ENCODE measurements at places on chromosomes 4 and X. TPM values are rescaled to one million over a fixed set of nuclear protein-coding genes. Genes with fewer than 3 reads are reported as not detected.

GRCh38 chr4:182409271-182409670 lies 166.1 kb downstream of the TENM3 start:
- DNase-seq = no peak

DNA sequence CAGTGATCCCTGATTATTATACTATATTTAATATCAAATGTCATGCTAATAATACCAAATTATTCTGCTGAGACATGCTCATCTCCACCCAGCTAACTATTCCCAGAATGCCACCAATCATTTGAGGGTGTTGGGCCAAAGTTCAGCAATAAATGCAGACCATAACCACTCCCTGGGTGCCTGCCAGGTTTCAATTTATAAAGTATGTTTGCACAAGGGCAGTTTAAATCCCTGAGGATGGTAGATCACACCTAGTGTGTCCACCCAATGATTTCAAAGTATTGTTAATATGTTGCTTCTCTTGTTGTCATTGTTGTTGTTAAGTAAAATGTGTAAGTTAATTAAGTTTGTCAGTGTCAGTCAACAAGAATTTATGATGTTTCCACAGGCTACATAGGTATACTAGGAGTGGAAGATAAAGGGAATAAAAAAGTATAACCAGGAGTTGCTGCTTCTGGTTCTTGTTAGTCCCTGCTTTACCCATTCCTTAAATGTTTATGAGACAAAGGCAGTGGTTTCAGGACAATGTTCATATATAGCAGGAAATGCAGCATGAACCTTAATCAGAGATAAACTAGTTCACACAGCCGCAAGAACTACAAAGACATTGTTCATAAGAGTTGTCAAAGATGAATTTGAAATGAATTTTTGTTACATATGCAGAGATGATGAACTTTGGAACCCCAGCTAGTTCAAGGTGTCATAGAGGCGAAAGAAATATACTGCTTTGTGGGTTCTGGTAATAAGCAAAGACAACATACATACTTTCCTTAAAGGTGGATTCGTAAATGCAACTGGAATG lies 25.5 kb downstream of the HPGD start:
- no peak for DNase-seq

- no peak for DNase-seq
Measured at GRCh38 chrX:2547736-2548135, 47.0 kb upstream of the DHRSX start.

DNA sequence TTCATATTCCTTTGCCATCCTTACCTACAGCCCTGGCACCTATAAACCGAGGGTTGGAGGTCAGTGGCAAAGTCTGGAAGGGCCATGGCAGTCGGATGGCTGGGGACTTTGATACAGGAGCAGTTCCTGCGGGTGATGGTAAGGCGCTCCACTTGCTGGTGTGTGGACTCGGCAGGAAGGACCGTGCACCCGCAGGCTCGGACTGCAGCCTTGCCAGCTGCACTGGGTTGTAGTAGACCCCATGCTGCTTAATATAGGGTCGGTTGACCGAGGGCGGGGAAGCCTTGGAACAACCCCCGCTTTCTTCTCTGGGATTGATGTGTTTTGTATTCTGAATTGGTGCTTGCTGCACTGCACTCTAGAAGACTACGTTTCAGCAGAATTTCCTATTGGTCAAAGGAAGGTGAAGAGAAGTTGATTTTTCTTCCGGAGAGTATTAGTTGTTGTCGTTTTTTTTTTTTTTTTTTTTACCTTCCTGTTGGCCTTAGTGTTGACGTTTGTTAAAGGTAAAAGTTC lies 638 bp downstream of the BLTP1 start:
- peak; percentile 6 for DNase-seq

DNA sequence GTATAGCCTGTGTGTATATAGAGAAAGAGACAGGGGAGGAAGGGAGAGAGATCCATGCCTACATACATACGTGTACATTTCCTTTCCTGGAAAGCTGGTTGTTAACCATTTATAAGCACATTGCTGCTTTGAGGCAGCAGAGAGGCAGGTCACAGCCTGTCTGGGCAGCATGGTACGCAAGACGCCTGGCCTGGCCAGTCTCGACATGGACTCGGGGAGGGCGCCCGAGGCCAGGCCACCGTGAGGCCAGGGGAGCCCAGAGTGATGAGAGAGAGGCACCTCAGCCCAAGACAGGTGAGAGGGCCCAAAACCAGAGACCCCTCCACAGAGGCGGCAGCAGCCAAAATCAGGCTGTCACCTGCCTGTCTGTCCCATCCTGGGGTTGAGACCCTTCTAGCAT lies 3.9 kb downstream of the TREX2 start:
- no peak for DNase-seq

DNA sequence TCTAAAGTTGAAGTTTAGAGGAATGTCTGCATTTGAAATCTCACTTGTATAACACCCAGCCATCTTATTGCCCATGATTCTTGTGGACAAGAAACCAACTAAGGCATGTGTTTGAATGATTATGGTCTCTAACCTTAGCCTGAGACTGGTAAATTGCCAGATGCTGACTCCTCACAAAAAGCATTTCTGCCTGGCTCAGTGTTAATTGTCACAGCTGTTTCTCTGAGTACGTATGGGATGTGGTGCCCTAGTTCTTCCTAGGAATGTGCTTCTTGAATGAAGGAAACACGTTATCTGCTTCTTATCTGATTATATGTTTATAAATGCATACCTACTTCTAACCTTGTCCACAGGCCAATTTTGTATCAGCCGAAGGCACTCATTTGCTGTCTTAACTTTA lies 63.1 kb upstream of the NDP start:
- DNase-seq = no peak

DNA sequence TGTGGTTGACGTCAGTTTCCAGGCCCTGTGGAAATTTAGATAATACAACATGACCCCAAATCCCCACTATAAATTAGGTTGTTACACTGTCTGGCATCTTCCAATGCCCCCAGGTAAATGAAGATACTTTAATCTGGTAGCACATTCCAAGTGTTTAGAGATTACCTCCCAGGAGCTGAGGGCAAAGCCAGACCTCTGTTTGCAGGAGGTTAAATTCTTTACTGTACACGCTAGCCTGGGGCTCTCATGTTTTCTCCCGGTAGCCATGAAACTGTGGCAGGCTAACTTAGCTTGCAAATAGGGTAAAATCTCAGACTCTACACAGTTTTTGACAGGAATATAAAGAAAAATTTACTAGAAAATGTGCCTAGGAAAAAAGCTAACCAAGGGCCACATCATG lies 450.0 kb downstream of the PDGFC start:
- no peak for DNase-seq

GRCh38 chr4:132662456-132662855 lies 486.6 kb upstream of the PCDH10 start:
- DNase-seq = no peak

GRCh38 chr4:95141361-95141760 lies 383.6 kb downstream of the BMPR1B start:
- no peak for DNase-seq

- DNase-seq = no peak
Measured at GRCh38 chrX:148382983-148383382, 117.4 kb upstream of the AFF2 start.

- no peak for DNase-seq
Measured at GRCh38 chrX:6986915-6987314, 160.6 kb upstream of the STS start.

- DNase-seq = peak; percentile 43
Measured at GRCh38 chrX:93673869-93674271, at the start of gene FAM133A. FAM133A (plus strand) TSS chrX:93674206; CDS start chrX:93709420, 35,214 bp downstream.

DNA sequence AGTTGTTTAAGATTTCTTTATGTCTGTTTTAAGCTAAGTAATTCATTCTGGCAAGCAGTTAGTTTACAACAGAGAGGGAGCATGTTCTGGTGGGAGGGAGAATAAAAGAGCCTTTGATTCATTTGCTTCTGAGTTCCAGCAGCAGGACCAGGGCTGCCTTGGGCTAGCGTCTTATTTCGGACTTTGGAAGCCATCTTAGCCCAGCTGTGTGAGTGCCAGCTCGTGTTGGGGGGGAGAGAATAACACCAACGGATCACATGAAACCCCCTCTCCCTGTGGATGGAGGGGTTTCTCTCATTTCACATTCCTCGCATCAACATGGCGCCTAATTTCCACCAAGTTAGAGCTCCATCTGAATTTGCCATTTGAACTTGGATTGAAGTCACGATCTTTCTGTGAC lies 7.4 kb downstream of the GAB1 start:
- no peak for DNase-seq

DNA sequence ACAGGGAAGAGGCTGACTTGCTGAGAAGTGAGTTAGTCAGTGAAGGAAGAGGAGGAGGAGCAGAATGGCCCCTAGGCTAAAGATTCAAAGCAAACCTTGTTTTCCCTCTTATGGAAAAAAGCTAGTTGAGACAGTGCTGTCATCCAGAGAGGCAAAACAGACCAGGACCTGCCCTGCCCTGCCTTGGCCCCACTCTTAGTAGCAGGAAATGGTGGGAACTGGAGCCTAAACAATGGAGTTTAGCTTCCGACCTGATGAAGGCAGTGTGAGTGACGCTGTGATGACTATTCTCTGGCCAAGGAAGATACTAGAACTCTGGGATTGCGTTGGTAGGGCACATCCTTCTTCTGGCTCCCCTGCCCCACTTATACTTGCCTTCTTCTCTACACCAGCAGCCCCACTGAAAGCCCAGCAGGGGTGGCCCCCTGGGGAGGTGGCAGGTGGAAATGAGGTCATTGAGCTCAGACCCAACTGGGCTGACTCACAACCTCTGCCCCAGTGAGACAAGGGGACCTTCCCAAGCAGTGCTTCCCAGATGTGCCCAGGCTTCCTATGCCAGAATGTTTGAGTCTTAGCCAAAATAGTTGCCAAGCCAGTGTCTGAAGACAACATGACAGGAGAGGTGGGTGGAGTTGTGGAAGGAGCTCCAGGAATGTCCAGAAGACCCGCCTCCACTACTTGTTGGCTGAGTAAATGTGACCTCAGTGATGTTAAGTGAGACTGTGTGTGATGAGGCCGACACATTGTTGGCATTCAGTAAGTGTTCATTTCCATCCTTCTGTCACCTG lies 38.8 kb downstream of the MSN start:
- DNase-seq = no peak

DNA sequence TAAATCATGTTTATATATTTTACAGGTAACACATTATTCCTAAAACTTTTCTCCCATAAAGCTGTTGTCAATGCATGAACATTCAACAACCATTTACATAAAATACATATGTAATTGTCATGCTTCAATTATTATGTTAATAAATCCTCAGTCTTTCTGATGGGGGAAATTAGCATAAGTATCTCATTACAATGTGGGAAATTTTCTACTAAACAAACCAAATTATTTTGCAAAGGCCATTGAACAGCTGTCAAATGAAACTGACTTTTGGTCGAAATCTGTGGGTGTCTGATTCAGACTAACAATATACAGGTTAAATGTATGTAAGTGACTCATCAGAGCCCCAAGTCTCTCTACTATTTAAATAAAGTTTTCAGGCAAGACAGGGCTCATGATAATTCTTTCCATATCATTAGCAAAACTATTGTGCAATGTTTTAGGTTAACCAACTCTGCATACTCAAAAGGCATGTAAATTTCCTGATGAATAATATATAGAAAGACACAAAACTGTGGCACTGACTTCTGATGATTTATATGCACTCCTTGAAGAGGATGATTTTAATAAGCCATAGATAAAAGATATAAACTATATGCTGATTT lies 795.3 kb upstream of the AADAT start:
- no peak for DNase-seq

DNA sequence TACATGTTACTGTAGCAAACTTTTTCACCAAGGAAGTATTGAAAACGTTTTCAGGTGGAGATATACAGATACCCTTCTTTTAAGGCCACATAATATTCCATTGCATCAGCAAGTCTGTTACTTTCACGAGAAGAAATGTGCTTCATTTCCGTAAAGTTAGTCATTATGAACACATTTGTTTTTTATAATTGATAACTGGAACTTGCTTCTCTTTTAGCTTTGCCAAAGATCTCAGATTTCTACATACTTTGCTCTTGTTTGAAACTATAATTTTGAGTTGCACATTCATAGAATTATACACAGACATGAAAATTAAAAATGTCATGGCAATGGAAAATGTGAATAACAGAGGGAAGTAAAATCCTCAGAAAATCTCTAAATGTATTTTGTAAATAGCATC lies 128.7 kb upstream of the GIMD1 start:
- no peak for DNase-seq

DNA sequence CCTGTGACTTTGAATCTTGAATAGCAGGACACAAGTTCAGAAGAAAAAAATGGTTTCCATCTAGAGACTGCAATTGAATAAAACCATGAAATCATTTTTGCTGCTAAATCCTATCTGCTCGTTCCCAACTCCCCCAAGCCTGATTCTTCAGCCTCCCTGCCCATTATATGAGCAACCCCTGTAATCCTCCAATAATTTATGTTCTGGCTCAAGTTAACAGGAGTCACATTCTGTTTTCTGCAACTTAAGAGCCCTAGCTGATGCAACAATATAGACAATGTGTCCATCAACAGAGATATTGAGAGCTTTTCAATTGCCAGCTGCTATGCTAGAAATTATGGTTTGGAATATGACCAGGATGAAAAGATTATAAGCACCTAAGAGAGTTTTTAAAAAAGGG lies 84.1 kb downstream of the LDB2 start:
- DNase-seq = no peak

DNA sequence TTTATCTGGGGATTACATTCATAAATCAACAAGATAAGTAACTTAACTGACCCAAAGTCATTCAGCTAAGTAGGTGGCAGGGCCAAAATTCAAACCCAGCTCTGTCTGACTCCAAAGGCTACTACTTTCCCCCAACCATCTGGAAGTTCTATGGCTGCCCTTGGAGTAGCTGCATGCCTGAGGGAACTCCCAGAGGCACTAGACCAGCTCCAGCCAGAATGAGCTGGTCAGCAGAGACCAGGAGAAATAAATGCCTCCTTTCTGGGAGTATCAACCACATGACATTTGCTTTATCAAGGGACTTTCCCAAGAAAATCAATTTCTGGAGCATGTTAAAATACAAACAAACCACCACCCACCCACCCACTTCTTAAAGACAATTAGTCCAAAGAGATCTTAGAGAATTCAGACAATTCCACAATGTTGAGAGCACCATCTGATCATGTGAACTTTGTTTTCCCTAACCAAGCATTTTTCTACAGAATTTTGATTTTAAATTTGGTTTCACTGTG lies 180.5 kb downstream of the EFHC2 start:
- DNase-seq = no peak

- no peak for DNase-seq
Measured at GRCh38 chr4:22014222-22014741, 65.7 kb upstream of the KCNIP4 start.

DNA sequence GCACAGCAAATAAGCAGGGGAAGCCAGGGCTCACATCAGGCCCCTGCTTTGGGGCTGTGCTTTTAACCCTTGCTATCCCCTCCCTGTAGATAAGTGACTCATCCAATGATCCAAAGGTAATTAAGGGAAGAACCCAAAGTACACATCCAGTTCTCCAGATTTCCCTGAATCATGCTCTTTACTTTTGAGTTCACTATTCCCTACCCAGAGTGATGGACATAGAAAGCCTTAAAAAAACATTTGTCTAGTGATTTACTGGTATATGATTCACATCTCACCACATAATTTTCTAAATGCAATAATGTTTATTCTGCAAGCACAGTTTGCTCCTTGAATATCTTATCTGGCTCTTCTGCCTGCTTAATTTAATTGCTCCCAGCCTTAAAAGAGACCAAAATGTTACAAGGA lies 136.2 kb downstream of the PPP3CA start:
- DNase-seq = no peak

Gene EVC2
- polyA plus RNA-seq = 7.7 TPM

Gene PAGE2
- not detected for polyA plus RNA-seq

Gene SPANXB1
- polyA plus RNA-seq = not detected

Gene CCNB3
- polyA plus RNA-seq = 1.2 TPM

Gene PDCL2
- polyA plus RNA-seq = not detected

Gene HSFX4
- polyA plus RNA-seq = 0.18 TPM
